ENCODE measurements at places on chromosomes 1 and 21.

DNA sequence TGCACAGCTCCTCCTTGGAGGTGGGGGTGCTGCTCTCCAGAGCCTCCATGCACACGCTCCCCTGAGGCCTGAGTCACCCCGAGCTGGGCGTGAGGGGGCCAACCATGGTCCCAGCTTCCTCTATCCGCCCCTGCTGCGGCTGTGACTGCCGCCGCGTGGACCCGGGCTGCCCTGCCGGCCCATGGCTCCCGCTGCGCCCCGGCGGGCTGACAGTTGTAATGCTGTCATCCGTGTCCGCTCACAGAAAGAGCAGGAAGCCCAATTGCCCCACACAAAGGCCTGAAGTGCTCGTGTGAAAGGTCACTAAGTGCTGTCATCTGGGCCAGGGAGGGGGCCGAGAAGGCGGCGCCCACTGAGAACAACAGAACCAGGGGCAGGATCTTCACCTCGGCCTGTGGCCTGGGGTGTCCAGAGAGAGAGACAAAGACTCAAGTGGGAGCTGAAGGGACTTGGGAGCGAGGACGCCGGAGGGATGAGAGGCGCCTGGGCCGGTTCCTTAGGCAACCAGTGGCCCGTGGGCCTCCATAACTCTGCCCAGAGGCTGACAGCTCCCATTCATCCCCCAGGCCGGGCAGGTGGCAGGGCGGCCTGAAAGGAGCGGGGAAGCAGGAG, 31.5 kb downstream of the OLIG1 start:
- no peak for DNase-seq

DNA sequence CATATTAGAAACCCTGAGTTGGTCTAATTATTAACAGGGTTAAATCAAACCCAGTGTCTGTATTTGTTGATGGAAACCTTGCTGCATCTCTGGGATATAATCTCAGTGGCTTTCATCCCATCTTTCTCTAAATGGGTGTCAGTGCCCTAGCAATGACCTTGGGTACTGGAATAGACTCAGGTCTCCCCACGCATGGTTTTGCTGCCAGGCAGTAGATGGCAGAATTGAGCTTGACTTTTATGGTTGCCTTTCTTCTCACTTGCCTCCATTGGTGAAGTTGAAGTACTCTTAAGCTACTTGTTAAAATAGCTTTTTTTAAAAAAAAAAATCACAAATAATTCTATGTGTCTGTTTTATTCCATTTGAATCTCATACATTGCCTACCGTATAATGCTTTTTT, 81.8 kb upstream of the HMCN1 start:
- no peak for DNase-seq

GRCh38 chr21:28587748-28588147, 404.9 kb downstream of the LTN1 start:
- no peak for DNase-seq

DNA sequence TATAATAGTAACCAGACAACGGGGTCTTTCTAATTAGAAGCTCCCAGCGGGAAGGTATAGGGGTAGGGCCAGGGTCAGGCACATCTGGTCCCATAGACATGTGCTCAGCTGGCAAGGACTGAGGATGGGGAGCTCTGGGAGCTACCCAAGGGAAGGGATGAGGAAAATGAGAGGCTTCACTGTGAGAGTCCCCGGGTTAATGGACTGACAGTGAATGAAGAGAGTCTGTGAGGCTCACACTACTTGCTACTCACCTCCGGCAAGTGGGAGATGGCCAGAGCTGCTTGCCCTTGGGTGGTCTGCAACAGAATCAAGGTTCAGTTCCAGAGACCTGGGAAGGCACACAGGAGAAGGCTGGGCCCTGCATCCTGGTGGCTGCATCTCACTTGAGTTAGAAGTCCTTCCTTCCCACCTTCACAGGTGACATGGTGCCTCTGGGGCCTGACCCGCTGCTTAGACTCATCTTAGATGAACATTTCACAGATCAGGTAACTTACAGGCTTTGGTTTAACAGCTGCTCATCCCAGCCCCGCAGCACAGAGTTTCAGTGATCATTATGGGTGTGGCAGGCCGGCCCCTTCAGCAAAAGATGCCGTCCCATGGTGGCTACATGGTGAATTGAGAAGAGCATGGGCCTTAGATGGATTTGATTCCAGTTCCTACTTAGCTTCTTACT, 31.7 kb downstream of the EIF2D start:
- DNase-seq, result no peak

DNA sequence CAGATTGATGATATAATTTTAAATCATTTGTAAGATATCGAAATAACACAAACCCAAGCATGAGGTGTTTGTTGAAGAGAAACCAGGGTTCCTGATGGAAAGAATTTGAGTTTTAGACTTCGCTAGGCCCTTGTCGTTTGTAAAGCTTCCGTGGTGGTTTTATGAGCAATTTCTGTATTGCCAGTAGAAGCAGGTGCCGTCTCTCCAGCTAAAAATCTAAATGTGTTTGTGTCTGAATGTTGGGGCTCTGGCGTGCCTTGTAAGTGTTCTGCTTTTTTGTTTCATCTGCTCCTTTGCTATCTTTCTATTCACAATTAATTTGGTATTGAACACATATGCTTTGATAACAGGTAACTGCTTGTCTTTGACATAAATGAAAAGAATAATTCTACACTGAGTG, 27.5 kb downstream of the CHRM3 start:
- no peak for DNase-seq

- no peak for DNase-seq
These were observed 11.0 kb downstream of the KCNC4 start for GRCh38 chr1:110221119-110221518.

DNA sequence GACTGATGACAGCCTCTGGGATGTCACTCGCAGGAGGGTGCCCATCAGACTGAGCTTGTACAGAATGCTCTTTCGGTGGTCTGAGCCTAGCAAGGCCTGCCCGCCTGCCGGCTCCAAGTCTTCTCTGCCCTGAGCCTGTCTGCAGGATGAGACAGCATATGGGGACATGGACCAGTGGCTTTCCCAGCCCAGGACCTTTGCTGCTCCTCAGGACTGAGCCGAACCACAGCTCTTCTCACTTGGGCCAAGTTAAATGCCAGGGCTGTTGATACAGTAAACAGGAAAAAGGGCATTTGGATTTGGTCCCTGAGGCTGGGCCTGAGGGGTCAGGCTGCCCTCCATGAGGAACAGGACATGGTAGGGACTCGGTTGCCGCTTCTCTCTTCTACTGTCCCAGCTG, 64.3 kb upstream of the EPS8L3 start:
- DNase-seq, result no peak

DNA sequence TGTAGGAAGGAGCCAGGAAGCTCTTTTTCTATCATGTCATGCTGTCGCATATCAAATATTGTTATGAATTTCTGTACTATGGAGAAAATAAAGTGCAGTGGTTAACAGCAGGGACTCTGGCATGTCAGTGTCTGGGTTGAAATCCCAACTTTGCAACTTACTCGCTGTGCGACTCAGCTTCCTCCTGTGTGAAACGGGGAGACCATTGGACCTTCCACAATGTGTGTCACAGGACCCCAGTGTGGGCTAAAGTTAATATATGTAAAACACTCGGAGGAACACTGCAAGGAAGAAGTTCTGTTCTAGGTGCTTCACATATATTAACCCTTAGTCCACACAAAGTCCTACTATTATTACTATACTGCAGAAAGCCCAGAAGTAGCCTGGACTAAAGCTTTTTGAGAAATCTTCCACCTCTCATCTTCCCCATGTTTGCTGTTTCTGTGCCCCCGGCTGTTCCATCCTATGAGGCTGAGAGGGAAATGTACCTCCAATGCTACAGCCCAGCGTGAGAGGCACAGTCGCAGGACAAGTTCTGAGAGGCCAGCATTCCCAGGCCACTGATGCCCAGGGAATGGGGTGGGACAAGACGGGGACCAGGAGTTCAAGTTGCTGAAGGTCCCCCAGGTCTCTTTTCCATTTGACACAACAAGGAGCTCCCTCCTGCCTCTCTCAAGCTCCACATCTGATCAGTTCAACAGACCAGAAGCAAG, 1.9 kb downstream of the CHIT1 start:
- DNase-seq, result no peak

GRCh38 chr21:17900281-17900989, 81.3 kb upstream of the C21orf91 start:
- DNase-seq, result no peak

DNA sequence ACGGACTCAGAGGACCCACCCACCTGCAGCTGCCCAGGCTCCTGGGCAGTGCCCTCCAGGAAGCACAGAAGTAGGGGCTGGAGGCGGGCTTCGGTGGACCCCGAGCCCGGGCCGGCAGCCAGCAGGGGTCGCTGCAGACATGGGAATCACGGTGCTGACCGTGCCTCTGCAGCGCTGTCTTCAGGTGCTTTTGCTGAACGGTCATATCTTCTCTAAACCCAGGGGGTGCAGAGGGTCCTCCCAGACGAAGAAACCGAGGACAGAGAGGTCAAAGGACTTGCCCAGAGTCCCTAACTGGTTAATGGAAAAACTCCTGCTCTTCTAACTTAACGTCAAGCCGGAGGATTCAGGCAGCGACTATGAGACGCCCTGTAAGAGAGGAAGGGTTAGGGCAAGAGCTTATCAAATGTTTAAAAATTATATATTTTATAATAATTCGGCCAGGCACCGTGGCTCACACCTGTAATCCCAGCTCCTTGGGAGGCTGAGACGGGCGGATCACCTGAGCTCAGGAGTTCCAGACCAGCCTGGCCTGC, 21.5 kb upstream of the LEFTY2 start:
- DNase-seq, result peak; percentile 45

DNA sequence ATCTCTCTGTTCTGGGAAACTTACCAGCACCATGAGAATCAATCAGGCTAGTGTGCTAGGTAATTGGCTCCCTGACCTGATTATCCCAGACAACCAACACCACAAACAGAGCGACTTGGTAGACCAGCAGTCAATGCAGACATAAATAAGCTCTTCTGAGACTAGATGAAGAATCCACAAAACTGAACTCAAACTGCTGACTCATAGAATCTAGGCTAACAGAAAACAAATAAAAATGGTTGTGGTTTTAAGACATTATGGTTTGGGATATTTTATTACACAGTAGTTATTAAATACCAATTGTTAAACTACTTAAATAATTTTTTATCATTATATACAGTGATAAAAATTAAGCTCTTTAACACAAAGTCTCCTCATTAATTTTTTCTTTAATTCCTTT, 535.7 kb downstream of the COL11A1 start:
- DNase-seq, result no peak

GRCh38 chr21:34345091-34345871, 18.5 kb upstream of the KCNE2 start:
- DNase-seq, result no peak

- DNase-seq, result peak; percentile 38
These were observed 3.5 kb downstream of the PIK3CD start for GRCh38 chr1:9654834-9655723.

- DNase-seq, result no peak
These were observed 395 bp upstream of the CSRP1 start for GRCh38 chr1:201507360-201507675.

GRCh38 chr21:34974162-34974981, 74.7 kb downstream of the RUNX1 start:
- peak; percentile 21 for DNase-seq

GRCh38 chr1:40820251-40820797, 36.7 kb downstream of the KCNQ4 start:
- DNase-seq, result no peak

DNA sequence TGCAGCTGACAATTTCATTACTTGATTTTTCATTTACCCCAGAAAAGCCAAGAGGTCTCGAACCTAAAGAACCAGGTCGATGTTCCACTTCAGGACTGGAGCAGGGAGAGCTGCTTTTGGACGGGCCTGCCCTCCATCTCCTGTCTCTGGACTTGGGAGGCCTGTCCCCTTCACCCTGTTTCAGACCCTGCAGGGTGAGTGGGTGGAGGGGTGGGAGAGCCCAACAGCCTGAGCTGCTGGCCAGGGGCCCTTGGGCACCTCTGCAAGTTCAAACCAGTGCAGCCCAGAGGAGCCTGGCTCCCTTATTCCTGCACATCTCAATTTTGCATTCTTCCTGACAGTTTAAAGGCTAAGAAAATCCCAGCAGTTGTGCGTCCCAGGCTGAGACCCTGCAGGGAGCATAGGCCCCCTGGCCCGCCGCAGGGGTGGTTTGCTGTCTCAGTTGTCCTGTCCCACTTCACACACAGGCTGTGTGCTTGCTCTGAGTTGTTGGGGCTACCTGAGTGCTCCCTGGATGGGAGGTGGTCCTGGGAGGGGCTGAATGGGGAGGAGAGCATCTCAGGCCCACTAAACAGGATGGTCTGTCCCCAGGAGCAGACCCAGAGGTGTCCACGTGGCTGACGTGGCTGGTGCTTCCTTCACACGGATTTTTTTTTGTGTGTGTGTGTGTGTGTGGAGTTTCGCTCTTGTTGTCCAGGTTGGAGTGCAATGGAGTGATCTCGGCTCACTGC, 443.7 kb downstream of the PTPRU start:
- DNase-seq, result no peak

GRCh38 chr1:5343256-5344020, 648.8 kb downstream of the NPHP4 start:
- DNase-seq, result no peak

- no peak for DNase-seq
These were observed 164.6 kb downstream of the NCAM2 start for GRCh38 chr21:21162786-21163185.

- no peak for DNase-seq
These were observed 4.9 kb downstream of the ARHGEF19 start for GRCh38 chr1:16207318-16208269.

GRCh38 chr1:197606168-197606845, 169.0 kb downstream of the DENND1B start:
- no peak for DNase-seq

- no peak for DNase-seq
These were observed 34.3 kb upstream of the PTGFRN start for GRCh38 chr1:116875391-116875790.

GRCh38 chr1:150552911-150553289, 3.7 kb downstream of the ADAMTSL4 start:
- DNase-seq, result no peak

DNA sequence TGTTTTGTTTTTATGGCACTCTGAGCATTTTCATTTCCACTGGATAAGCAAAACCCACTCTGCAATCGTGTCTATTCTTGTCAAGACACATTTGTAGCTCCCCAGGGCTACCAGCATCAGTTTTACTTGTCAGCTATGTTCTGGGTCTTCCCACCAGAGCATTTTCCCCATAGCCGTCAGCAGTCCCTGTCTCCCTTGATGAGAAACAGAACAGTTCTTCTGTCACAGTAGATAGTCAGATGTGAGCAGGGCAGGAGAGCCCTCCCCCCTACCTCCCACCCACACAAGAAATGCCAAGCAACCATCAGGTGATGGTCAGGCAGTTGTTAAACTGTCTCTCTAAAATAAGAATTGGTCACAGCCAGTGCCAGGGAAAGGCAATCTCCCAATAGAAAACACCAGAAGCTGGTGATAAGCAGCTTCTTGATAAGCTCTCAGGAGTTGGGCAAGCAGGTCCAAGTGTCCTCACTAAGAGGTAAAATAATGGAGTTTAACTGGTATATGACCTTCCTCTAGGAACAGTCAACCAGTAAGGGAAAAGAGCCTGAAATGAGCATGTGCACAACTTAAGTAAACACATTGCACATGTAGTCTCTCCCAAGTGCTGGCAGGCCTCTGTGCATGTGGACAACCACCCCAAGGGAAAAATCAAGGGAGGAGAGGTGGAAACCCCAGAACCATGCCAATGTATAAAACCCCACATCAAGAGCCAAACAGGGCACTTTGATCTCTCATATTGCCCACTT, 208.2 kb downstream of the S1PR1 start:
- no peak for DNase-seq

GRCh38 chr1:166036092-166036491, 130.7 kb downstream of the FAM78B start:
- no peak for DNase-seq
